ENCODE measurements at places on chromosomes 11 and 22.
A peak's percentile ranks its signal among the peaks of the same experiment; 100 is the strongest.

- no peak for DNase-seq
These were observed 92.3 kb upstream of the C11orf87 start for GRCh38 chr11:109329716-109330115.

- DNase-seq, result no peak
These were observed 35.0 kb upstream of the CRTAM start for GRCh38 chr11:122803306-122803705.

GRCh38 chr11:43116071-43116470, 195.7 kb upstream of the API5 start:
- DNase-seq, result no peak

- no peak for DNase-seq
These were observed 324.5 kb upstream of the PITPNB start for GRCh38 chr22:28243539-28243938.

- DNase-seq, result no peak
These were observed 8.2 kb upstream of the PARVG start for GRCh38 chr22:44172370-44173108.

- DNase-seq, result no peak
These were observed 16.9 kb downstream of the FADS2 start for GRCh38 chr11:61844909-61845565.

GRCh38 chr22:24072361-24072760, 61.3 kb downstream of the CABIN1 start:
- no peak for DNase-seq

- DNase-seq, result no peak
These were observed 184.0 kb upstream of the GUCY1A2 start for GRCh38 chr11:107202241-107202640.

DNA sequence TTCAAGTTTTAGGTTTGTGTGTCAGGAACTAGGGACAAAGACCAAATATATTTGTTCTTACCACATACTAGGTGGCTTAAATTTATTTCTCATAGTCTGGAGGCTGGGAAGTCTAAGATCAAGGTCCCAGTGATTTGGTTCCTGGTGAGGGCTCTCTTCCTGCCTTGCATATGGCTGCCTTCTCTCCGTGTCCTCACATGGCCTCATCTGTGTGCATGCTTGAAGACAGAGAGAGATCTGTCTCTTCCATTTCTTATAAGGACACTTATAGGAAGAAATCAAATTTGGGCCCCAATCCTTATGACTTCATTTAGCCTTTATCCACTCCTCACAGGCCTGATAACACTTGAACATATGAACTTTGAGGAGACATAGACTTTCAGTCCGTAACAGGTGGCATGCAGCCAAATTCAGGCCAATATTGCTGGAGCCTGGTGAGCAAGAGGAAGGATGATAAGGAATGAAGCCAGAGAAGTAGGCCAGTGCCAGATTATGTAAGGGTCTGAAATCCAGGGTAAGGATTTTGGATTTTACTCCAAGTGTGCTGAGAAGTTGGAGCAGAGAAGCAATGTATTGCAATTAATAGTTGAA, 35.1 kb downstream of the TTC17 start:
- DNase-seq, result no peak

GRCh38 chr11:19241260-19242178, 774 bp upstream of the E2F8 start:
- DNase-seq, result no peak

- DNase-seq, result no peak
These were observed 739 bp downstream of the CELSR1 start for GRCh38 chr22:46536537-46537224.

GRCh38 chr22:28855355-28856094, 27.8 kb upstream of the ZNRF3 start:
- peak; percentile 20 for DNase-seq

Data from HS-27A (cell line).